Astrocyte of the hippocampus (primary cell): ENCODE measurements at places on chromosomes 6 and 20.

DNA sequence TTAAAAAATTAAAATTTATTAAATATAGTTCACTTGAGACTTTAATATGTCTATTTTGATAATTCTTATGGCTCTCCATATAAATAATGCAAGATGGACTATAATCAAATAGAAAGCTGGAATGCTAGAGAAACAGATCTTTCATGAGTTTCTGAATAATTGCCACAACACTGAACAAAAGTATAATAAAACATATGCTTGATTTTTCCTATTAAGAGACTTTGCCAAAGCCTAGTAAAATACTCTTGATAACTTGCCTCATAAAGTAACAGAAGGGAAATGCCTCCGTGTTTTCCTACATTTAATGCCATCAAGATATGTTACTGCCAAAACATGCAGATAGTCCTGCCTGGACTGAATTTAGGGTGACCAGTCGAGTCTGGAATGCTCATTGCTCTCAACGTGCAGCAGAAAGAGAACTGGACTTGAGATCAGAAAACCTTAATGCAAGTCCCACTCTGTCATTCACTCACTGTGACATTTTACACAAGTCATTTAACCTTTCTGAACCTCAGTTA is 153.2 kb downstream of the AIG1 start:
- no peak for DNase-seq

GRCh38 chr20:15494851-15495250 is 1078.4 kb downstream of the KIF16B start:
- no peak for DNase-seq

DNA sequence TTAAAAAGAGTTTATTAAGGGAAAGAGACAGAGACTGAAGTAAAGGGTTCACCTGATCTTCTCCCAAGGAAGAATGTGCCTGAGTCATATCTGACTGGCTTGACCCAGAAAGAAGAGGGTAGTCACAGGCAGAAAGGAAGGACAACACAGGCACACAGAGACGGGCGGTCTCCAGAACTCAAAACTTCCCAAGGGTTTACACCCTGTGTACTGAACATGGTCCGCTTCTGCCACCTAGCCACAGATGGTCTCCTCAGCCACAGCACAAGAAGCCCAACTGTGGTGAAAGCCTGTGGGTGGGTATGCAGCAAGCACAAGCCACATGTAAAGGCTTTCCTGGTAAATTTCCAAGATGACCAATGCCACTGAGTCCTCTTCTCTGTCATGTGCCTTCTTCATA is 17.2 kb downstream of the UNC5CL start:
- peak; percentile 86 for DNase-seq

- peak; percentile 74 for DNase-seq
These were observed 77.3 kb upstream of the SLC35F1 start for GRCh38 chr6:117829594-117830319.

DNA sequence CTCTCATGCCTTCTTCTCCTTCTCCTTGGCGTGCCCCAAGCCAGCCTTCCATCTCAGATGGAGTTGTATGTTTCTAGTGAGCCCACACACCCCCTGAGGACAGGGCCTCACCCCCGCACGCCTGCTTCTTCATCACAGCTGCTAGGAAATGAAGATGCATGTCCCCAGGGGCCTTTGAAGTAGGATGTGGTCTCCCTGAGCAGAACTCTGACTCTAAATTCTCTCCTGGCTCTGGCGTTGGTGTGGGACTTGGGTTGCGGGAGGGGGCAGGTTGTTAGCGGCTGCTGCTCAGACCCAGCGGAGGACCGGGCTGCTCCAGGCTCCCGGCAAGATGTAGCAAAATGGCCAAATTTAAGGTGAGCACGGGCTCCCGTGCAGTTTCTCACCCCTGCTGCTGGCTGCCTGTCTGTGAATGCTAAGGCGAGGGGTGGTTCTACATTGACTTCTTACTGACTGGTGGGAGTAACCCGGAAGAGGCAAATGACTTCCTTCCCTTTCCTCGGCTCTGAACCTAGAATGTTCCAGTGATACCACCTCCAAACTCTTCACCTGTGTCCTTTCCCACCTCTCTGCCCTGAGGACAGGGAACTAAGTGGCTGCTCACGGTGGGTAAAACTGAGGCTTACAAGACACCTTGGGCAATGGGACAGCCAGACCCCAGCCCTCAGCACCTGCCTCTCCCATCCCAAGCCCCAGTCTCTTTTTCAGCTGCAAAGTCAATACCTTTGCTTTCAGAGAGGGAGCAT is 8.8 kb downstream of the SYNJ2 start:
- no peak for DNase-seq

- no peak for DNase-seq
These were observed 59.6 kb upstream of the NXT1 start for GRCh38 chr20:23290761-23291574.

DNA sequence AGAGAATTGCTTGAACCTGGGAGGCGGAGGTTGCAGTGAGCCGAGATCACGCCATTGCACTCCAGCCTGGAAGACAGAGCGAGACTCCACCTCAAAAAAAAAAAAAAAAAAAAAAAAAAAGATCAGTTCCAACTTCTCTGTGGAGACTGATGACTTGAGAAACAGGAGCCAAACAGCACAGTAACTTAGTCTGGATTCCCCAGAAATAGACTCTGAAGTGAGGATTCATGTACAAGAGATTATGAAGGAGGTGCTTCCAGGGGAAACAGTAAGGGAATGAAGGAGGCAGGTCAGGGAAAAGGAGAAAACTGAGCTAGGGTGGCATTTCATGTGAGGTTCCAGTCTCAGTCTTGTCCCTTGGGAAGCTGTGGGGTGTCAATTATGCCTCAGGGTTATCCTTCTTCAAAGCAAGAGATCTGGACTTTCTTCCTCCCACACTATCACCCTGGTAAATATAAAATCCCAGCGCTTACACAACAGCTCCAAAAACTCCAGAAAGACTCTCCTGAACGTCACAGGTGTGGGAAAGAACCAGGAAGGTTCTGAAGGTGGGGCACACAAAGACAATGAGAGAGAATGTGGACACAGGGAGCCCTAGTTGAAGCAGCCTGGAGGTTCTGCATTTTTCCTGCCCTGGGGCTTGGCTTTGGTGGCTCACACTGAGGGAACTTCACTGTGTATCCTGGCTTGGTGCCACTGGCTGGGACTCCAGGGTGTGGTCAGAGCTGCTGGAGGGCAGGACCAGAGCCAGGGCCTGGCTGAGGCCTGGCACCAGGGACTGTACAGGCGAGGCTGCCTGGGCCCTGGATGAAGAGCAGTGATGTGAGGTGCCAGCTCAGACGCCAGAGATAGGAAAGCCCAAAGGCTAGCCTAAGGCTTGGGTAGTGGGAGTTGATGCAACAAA is 46.8 kb downstream of the PCNA start:
- DNase-seq, result peak; percentile 90

DNA sequence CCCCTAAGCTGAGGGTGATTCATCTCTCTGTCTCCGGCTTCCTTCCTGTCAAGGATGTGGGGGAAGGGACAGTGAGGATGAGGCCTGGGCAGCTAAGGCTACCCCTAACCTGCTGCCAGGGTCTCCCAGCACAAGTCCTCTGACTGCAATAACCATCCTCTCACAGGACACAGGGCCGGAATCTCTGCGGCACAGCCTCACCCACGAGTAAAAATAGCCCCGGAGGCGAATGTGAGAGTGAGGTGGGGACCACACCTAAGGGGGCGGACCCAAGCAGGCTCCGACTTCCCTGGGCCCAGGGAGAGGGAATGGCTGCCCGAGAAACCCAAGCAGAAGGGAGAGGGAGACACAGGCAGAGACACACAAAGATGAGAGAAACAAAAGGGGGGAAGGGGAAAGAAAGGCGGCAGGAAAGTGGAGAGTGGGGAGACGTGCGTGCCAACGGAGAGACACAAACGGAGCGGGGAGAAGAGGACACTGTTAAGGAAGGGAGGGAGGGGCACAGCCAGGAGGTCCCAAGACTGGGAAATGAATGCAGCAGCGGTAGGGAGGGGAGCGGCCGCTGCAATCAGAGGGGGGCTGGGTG is 1.4 kb downstream of the CLIC1 start:
- peak; percentile 78 for DNase-seq

DNA sequence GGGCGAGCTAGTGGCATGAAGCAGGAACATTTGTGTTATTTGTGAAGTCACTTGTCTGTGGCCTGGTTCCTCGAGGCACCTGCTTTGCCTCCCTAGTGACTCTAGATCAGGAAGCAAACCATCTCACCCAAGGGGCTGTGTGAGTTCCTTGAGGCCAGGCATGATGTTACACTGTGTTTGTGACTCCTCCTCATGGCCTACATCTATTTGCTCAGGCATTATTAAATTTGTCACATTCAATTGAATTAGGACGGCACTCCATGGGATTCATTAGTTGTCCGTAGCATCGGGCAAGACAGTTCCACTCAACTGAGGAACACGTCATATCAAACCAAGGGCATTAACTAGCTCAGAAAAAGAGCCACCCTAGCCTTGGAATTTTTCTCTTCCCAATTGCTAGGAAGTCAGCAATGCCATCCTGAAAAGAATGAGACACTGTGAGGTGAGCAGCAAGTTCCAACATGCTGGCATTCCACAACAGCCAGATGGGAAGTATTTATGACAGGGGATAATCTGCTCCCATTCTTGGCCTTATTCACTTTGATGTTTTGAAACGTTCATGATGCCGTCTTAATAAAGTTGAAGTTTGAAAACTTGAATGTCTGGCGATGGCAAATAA is 17.2 kb downstream of the TMEM200A start:
- no peak for DNase-seq

DNA sequence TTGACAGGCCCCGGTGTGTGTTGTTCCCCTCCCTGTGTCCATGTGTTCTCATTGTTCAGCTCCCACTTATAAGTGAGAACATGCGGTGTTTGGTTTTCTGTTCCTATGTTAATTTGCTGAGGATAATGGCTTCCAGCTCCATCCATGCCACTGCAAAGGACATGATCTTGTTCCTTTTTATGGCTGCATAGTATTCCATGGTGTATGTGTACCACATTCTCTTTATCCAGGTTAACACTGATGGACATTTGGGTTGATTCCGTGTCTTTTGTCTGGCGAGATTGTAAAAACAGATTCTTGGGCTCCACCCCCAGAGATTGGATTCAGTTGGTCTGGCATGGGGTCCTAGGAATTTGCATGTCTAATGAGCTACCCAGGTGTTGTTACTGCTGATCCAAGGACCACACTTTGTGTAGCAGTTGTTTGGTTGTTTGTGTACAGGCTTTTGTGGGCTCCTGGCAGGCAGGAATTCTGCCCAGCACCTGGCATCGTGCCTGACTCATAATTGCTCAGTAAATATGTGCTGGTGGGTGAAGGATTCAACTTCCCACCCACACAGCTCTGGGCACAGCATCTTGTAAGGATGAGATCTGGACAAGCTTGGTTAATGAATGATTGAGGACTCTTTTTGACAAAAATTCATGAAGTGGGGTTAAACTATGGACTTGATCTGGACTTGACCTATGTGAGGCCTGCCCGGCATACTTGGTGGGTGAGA is 5.2 kb downstream of the TOX2 start:
- peak; percentile 29 for DNase-seq

- no peak for DNase-seq
These were observed 94.6 kb downstream of the EPB41L2 start for GRCh38 chr6:130968476-130968875.

GRCh38 chr6:39005774-39006173 is 42.8 kb upstream of the GLP1R start:
- DNase-seq, result no peak

- DNase-seq, result no peak
These were observed 154.6 kb downstream of the ADAT2 start for GRCh38 chr6:143295932-143296331.

- DNase-seq, result no peak
These were observed 114.5 kb downstream of the TOX2 start for GRCh38 chr20:44028868-44029847.

DNA sequence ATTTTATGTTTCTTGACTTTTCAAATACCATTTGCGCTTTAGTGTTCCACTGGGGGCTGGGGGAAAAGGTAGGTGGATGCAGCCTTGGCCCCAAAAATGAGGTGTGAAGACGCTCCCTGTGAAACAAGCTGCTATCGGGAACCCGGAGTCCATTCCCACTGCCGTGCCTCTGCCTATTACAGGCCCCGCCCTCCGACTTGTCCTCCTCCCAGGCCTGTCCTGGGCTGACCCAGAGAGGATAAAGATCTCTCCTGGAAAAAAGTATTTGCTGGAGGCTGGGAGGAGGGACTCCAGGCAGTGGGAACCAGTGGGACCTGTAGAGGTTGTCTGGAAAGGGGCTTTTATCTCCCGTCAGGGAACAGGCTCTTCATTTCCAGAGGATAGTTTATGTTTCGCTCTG is 215.0 kb downstream of the SLC24A3 start:
- DNase-seq, result no peak

DNA sequence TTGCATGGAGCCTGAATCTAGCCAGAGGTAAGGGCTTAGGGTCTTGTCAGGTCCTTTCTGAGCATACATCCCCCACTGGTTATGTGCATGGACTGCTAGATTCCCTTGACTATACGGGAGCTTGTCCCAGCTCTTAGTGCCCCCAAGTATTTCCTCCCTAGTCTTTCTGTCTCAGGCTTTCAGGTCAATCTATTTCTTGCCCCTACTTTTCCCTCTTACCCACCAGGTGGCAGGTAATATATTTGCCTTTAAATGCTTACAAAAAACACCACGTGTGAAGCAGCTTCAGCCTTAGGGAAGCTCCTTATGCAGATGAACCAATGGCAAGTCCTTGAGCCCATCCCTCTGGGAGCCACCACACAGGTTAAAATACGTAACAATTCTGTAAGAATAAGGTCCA is 454.2 kb downstream of the GRIK2 start:
- DNase-seq, result no peak

DNA sequence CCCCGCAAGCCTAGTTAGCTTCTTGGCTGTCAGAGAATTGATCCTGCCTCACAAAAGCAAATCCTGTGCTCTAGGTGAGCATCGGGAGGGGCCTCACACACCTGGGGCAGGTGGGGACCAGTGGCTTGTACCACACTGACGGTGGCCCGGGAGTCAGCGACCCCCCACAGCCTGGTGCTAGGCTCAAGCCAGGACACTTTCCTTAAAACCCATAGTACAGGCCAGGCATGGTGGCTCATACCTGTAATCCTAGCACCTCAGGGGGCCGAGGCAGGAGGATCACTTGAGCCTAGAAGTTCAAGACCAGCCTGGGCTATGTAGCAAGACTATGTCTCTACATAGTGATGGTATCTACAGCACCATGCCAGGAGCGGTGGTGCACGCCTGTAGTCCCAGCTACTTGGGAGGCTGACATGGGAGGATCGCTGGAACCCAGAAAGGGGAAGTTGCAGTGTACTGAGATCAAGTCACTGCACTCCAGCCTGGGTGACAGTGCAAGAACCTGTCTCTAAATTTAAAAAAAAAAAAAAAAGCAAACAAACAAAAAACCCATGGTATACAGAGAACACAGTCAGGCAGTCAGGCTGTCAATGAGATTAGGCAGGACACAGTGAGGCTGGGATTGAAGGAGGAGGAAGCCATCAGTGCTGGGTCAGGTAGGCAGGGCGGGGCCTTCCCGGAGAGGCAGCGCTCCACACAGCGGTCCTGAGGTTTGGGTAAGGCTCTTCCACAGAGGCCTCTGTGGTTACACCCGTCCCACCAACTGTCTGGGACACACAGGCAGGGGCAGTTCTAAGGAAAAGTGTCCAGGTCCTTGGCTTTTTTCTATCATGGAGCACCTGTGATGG is 41.3 kb downstream of the SYNJ2 start:
- DNase-seq, result no peak

GRCh38 chr6:56746767-56747504 is 104.2 kb upstream of the DST start:
- DNase-seq, result no peak
